Activated B cell treated with CpG ODN at 0.5 μM for 24 hours (primary cell): ENCODE measurements at places on chromosomes 7 and 10.

GRCh38 chr7:107939573-107940489 lies 48.8 kb downstream of the DLD start:
- DNase-seq = no peak

- DNase-seq = no peak
These were observed 128.5 kb downstream of the DKK1 start for GRCh38 chr10:52442576-52442975.

- no peak for DNase-seq
These were observed 31.2 kb downstream of the COL17A1 start for GRCh38 chr10:104054430-104054829.

DNA sequence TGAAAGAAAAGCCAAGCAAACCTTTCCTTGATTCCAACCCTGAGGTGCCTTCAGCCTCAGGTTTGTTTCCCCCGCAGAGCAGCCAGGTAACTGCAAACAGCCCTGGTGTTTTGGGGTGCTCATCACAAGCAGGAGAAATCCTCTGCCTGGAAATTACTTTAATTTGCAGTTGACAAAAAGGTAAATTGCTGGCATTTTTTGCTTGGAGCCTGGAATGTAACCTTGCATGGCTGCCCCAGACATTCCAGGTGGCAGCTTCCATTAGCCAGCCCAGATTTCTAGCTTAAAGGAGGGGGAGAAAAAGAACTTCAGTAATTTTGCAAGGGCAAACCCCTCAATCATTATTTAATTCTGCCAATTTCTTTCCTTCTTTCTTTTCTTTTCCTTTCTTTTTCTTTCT lies 194.4 kb downstream of the MYOF start:
- no peak for DNase-seq

DNA sequence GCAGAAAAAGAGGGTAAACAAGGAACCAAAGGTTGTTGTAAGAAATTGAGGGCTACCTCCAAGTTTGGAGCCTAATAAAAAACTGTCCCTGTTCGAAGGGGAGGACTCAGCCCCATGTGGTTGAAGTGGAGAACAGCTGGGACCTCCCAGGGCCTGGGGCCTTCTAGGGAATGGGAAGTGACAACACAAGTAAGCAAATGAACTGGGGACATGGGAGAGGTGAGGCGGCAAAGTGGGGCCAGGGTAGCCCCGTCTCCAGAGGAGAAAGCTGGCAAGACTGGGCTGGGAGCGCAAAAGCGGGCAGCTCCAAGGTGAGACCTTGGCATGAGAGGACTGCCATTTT lies 198.1 kb downstream of the ZNF438 start:
- no peak for DNase-seq

- no peak for DNase-seq
These were observed 185.2 kb upstream of the ITGB1 start for GRCh38 chr10:33143160-33143728.

- DNase-seq = no peak
These were observed 211.0 kb downstream of the LRRN3 start for GRCh38 chr7:111301891-111302290.

GRCh38 chr10:72243822-72244437 lies 27.9 kb upstream of the ASCC1 start:
- DNase-seq = no peak

- DNase-seq = no peak
These were observed 34.6 kb downstream of the ARL3 start for GRCh38 chr10:102679596-102679995.

- no peak for DNase-seq
These were observed 72.2 kb downstream of the DOCK4 start for GRCh38 chr7:112134039-112134438.

DNA sequence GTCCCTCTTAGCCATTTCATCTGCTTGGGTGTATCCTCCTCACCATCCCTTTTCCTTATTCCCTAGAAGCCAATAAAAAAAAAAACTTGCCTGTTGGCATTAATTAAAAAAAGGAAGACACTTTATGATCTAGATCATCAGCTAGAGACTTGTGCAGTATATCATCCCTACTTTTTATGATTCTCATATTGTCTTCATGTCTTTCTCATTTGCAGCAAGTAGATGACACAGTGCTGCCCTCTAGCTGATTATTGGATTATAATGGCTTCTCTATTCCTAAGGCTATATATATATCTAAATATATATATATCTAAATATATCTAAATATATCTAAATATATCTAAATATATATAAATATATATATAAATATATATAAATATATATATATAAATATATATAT lies 272.4 kb upstream of the LRGUK start:
- DNase-seq = no peak

GRCh38 chr10:131854579-131855335 lies 46.1 kb upstream of the PPP2R2D start:
- no peak for DNase-seq

- DNase-seq = no peak
These were observed 41.2 kb downstream of the NRCAM start for GRCh38 chr7:108415084-108415483.

DNA sequence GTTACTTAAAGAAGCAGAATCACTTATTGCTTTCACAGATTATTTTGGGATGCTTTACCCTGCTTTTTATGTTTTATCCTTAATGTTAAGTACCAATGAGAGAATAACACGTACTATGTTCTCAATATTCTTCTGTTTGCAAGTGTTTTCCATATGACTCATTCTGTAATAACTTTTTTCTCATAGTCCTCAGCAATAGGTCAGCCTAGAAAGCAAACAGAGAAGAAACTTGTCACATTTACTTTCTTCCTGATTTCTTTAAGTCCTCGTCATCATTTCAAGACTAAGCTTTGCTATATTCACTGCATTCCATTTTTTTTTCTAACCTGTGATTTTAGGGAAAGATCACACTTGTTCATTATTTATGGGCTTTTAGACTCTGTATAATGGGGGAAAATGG lies 6.8 kb upstream of the AGR2 start:
- no peak for DNase-seq

- DNase-seq = no peak
These were observed 14.1 kb upstream of the DDIT4 start for GRCh38 chr10:72259491-72260238.

- no peak for DNase-seq
These were observed 1354.7 kb upstream of the LRRTM3 start for GRCh38 chr10:65571011-65571570.

DNA sequence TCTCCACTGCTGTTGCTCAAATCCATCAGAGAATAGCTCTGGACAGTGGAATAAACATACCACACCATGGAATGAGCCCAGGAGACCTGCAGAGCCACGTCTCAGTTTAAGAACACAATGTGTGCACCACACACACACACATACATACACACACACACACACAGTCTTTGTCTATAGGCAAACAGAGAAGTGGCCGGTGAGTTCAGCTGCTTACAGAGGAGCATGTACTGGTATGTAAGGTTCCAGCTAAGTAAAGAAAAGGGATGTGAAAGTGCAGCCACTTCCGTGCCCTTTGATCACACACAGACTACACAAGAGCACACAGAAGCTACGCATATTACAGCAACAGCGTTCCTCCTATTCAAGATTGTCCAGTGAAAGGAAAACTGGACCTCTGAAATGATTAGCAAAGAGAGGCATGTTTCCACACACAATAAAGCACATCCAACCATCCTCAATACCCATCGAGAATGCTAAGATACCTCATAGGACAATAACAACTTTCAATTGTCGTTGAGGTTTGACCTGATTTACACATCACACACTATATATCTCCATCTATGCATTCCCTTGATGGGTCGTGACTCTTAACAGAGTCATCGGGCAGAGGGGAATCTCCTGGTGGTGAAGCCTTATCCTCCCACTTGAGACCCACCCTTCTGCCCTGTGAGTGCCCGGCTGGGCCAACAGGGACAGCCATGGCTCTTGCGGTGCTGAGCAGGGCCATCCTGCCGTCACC lies 23.6 kb downstream of the SLC35B4 start:
- no peak for DNase-seq

DNA sequence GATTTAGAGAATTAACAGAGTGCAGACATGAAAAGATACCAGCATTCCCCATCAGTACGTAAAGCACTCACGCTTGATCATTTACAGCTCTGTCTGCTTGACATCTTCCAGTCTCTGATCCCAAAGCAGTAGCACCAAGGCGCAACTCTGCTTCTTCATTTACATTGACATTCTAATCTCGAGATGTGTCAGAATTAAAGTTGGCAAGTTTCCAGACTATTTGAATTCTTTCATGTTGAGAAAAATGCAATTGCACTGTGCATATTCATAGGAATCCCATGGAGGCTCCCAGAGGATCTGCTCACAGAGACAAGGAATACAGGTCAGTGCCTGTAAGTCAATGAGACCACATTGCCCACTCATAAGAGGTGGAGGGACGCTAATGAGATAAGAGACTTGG lies 183.9 kb downstream of the LRRN3 start:
- DNase-seq = no peak

- no peak for DNase-seq
These were observed 308.0 kb upstream of the KCND2 start for GRCh38 chr7:119964788-119965542.

GRCh38 chr10:66353422-66353821 lies 572.4 kb upstream of the LRRTM3 start:
- DNase-seq = no peak

DNA sequence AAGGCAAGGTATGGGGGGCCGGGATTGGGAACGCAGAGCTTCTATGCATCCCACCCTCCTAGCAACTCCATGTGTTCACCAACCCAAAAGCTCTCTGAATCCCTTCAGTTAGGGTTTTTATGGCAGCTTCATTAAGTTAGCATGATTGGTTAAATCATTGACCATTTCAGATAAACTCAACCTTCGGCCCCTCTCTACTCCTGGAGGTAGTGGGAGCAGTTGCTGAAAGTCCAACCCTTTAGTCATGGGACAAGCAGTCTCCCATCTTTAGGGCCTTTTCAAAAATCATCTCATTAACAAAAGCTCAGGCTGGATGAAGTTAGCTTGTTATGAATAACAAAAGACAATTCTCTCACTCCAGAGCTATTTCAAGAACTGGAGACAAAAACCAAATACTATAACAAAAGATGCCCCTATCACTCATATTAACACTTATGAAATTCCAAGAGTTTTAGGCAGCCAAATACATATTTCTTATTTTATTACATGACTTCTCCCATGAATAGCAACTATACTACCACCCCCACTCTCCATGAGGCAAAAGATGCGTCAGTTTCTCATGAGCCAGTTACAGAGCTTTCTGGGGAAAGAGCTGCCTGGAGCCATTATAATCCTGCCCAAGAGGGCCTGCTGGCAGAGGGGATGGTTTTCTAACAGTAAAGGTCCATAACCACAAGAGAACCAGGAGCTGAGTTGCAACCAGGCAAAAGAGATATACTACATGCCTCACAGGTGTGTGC lies 44.6 kb downstream of the SLC16A12 start:
- DNase-seq = no peak
